Muscle of leg (tissue), 16 donors: ENCODE measurements at places on chromosomes 3 and 15.

DNA sequence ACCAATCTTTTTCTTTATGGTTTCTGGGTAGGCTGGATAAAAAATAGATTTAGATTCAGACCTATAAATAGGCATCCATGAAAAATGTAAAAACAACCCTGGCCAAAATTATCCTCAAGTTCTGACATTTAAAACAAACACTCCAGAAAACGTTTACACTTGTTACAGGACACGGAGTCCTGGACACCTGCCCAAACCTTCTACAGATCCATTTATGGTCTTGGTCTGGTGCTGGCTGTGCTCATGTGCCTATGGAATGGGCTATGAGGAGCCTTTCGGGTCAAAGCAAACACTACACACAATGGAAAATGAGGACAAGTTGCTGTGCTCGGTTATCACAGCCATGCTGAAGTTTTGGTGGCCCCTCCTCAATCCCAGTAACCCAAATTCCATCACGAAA, 108.1 kb downstream of the PDZRN3 start:
- peak; percentile 41 for DNase-seq

DNA sequence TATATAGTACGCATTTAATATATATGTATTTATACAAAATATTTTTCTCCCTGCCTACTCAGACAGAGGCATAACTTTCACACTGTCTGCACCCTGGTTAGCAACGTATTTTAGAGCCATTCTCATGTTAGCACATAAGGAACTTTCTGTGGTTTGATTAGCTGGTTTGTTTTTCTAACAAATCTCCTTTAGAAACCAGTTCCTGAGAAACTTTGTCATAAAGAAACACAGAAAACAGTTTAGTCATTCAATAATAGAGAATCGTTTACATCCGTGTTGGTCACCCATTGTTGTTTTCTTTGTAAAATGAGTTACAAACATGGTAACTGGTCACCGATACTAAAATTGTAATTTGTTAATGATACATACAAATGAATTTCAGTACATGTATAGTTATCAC, 5.9 kb upstream of the NGRN start:
- no peak for DNase-seq

- peak; percentile 64 for DNase-seq
These were observed 44.5 kb downstream of the POC1A start for GRCh38 chr3:52109611-52110301.

DNA sequence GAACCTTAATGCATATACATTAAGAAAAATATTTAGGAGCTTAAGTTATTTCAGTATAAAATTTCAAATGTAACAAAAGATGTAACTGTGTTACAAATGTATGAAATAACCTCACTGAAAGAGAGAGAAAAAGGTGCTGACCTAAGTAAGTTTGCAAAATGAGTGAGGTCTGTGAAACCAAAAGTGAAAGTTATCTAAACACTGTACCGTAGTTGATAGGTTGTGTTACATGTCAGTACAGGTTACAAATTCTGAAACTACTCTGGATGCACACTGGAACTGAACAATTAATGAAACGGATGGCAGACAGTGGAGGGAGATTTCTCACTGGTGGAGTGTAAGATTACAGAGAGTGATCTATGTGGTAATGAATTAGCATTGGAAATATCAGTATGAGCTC, 420.7 kb downstream of the ZNF385D start:
- peak; percentile 24 for DNase-seq

DNA sequence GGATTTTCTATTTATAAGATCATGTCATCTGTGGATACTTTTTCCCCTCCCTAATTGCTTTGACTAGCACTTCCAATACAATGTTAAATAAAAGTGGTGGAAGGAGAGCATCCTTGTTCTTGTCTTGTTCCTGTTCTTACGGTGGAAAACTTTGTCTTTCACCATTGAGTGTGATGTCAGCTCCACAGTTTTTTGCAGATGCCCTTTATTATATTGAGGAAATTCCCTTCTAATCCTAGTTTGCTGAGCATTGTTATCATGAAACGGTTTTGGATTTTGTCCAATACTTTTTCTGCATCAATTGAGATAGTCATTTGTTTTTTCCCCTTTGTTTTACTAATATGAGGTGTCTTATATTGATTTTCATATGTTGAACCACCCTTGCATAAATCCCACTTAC, 19.9 kb upstream of the IL20RB start:
- DNase-seq, result no peak

DNA sequence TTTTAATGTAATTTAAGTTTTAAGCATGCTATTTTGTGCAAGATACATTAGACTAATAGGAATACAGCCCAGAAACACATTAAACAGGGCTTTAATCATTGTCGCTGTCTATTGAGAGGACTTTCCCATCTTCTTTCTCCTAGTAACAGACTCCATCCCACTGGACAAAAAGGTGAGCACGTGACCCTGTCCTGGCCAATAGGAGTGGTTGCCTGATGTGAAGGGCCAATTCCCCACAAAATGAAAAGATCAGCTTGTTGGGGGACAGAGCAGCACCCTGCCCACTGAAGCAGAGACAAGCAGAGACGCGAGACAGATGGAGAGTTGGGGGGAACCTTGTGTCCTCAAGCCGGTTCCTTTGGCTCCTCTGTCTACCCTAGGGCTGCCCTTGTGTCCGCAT, 21.2 kb downstream of the CRYGS start:
- no peak for DNase-seq

- DNase-seq, result no peak
These were observed 81.9 kb upstream of the TGFBR2 start for GRCh38 chr3:30524357-30525040.

- DNase-seq, result no peak
These were observed 123.3 kb downstream of the ALCAM start for GRCh38 chr3:105490045-105490444.

GRCh38 chr15:39340903-39341645, 239.8 kb upstream of the THBS1 start:
- peak; percentile 83 for DNase-seq

DNA sequence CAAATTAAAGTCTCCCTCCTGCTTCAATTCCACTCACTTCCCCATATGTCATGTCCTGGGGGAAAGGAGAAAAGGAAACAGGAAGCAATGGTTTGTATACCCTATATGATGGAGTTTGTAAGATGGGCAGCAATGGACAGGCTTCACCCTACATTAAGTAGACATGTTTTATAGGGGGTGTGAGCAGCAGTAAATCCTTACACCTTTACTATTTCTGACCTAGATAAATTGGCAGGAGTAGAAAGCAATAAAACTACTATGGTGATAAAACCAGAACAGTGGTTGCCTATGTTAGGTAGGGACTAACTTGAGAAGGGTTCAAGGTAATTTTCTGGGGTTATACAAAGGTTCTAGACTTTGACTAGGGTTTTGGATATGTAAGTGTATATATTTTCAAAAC, 301.7 kb downstream of the GBE1 start:
- no peak for DNase-seq

- DNase-seq, result no peak
These were observed 78.0 kb upstream of the SNRPA1 start for GRCh38 chr15:101372960-101373525.

GRCh38 chr15:68844856-68845550, 24.3 kb upstream of the ANP32A start:
- no peak for DNase-seq

DNA sequence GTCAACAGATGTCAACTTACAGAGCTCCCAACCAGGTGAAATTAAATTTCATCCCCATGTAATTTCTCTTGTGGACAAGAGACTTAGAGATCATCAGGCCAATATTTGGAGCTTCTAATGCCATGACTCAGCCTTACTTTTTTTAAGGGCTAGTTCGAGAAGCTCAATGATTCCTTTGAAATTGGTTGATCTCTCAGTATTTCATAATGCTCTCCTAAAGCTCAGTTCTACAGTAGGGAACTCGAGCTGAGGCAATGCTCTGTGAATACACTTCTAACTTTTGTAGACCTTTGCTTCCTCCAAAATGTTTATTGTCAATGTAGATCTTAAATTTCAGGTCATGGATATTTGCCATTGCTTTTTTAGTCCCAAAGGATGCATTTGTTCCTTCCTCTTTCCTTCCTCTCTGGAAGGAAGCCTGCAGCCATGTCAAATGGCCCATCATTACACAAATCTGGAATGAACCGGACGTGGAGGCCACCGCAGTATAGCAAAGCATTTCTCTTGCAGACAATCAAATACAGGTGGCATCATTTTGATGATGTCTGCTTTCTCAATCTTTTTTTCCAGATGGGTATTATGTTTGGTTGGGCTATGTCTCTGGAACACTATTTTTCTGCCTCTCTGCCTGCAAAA, 28.3 kb downstream of the STARD5 start:
- peak; percentile 58 for DNase-seq

GRCh38 chr3:183743231-183743630, 45.6 kb downstream of the YEATS2 start:
- DNase-seq, result no peak

GRCh38 chr15:43253431-43254403, 13.0 kb downstream of the TGM5 start:
- DNase-seq, result peak; percentile 30

DNA sequence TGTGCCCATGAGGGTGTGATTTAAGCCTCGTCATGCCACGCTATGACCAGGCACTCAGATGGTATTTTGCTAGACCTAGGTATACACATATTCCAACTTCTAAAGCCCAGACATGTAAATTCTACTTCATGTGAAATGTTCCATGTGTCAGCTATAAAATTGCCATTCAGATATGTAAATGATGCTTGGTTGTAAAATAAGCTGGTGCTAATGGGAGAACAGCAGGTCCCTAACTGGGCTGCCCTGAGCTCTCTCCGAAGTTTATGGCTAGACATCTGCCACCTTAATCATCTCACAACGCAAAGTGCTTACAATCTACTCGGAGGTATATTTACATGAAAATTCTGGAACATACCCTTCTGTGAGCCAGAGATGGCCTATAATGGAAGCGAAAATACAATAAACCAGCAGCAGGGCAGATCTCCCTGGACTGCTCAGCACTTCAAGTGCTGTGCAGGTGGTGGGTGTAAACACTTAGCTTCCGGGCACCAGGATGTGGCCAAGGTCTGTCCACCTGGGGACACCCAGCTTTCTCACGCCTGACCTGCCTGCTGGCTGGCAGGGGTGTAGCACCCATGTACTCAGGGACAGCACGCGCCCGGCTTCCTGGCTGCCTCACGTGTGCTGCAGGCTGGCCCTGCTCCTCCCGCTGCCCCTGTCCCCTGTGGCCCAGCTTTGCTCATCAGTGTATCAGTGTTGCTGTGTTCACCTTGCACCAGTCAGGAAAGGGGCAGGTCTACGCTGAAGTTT, 82.0 kb downstream of the CHDH start:
- DNase-seq, result no peak

GRCh38 chr3:127747066-127747465, 74.3 kb downstream of the ABTB1 start:
- DNase-seq, result no peak

GRCh38 chr3:30989276-30990030, 95.0 kb upstream of the GADL1 start:
- DNase-seq, result peak; percentile 25

DNA sequence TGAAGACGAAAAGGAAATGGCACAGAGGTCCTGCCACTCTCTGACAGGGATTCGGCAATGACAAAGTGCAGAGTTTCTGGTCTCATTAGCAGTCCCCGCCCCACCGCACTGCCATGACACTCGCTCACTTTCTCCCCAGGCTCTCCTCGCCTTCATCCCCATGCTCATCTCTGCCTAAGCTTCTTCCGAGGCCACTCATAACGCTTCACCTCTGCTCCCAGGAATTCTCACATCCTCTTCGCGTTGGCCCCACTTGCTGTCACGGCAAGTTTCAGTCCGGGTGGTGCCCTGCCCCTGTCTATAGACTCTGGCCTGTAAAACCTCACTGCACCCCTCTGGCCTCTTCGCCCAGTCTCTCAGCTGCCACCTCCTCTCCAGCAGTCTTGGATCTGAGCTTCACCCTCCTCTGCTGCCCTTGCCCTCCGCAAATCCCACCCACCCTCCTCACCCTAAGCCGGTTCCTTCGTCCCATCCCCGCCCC, 654 bp downstream of the RUBCN start:
- DNase-seq, result peak; percentile 29

DNA sequence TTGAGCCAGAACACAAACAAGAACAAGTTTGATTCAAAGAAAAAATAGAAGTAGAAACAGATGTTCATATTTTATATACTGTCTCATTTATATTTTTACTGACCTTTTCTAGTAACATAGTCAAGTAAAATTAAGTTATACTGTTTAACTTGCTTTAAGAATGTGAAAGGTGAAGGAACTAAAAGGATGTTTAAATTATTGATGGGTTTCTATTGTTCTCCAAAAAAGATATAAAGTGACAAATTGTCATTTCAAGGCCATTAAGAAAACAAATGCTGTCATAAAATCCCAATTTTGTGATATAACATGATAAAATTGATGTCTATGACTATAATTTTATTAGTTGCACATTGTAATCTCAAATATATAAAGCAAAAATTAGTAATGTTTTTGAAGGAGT, 7.3 kb downstream of the GPR149 start:
- DNase-seq, result no peak

DNA sequence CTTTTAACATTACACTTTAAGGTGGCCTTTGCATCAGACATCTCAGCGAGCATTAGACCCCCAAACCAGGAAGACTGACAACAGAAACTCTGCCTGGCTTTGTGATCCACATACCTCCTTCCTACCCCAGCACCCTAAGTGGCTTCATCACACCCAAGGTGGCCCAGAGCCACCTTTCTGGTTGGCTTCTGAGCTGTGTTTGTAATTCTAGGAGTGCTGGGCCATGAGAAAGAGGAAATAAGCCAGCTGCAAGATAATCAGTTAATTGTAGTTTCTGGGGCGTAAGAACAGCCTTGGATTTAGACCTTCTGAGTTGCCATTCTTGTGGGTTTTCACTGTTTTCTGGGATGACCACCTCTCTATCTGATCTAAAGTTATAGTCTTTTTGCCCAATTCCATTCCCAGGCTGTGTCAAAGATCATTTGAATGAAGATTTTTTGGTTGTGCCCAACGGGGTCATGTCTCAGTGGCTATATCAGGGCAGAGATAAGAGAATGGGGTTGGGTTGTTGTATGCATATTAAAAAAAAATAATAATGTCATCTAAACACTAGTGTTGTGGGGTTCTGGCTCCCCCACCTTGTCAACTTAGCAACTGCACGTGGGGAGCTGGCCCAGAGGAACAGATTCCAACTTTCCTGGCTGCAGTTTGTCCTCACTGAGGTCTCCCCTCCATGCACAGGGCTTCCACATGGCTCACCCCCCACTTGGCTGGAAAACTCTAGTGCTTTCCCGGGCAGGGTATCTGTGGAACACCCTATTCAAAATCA, 234.8 kb upstream of the WNT5A start:
- peak; percentile 69 for DNase-seq
